ENCODE measurements at places on chromosomes 1 and 21. TPM values are rescaled to one million over a fixed set of nuclear protein-coding genes. Genes with fewer than 3 reads are reported as not detected.

GRCh38 chr1:213669964-213670691 lies 317.6 kb upstream of the PROX1 start:
- no peak for DNase-seq

- no peak for DNase-seq
Observed at GRCh38 chr1:21579791-21580190, 70.6 kb downstream of the ALPL start.

- peak; percentile 76 for DNase-seq
Observed at GRCh38 chr1:150563340-150564038, 14.3 kb downstream of the ADAMTSL4 start.

- DNase-seq = no peak
Observed at GRCh38 chr21:41630917-41631316, 123.0 kb upstream of the TMPRSS2 start.

- DNase-seq = no peak
Observed at GRCh38 chr1:51316113-51316845, 14.1 kb downstream of the TTC39A start.

GRCh38 chr1:167439301-167439988 lies 78.9 kb downstream of the CD247 start:
- DNase-seq = peak; percentile 32

- DNase-seq = peak; percentile 41
Observed at GRCh38 chr1:85027242-85027983, 20.9 kb downstream of the MCOLN3 start.

GRCh38 chr21:40053007-40053406 lies 185.8 kb downstream of the PCP4 start:
- DNase-seq = no peak

DNA sequence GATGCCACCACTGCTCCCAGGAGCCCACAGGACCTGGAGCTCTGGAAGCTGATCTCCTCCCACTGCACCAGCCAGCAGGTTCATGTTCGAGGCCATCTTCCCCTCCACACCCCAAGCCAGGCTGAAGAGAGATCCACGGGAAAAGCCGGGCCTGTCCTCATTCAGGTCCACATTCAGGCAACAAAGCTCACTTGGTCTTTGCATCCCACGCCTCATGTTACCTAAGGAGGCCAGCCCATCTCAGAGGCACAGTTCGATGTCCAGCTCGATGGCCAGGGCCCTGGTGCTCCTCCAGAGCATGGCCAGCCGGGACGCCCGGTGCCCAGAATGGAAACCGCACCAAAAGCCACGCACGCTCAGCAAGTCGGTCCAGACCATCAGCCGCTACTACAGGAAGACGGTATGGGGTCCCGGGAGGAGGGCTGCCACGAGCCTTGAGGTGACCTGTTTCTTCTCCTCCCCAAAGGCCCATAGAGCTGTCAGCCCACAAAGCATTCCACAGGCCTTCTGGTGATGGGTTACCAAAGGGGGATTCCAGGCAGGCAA lies at the start of gene CCDC27:
Gene CCDC27 (plus strand): TSS at position 51 of the 546 bp plus-strand sequence. CDS start 32 bp downstream, at position 83.
- no peak for DNase-seq

- DNase-seq = peak; percentile 40
Observed at GRCh38 chr1:24302209-24302611, 16.9 kb upstream of the GRHL3 start.

- no peak for DNase-seq
Observed at GRCh38 chr1:24554714-24555113, 1.2 kb upstream of the NCMAP start.

- DNase-seq = peak; percentile 81
Observed at GRCh38 chr1:223106856-223107255, 36.2 kb downstream of the TLR5 start.

DNA sequence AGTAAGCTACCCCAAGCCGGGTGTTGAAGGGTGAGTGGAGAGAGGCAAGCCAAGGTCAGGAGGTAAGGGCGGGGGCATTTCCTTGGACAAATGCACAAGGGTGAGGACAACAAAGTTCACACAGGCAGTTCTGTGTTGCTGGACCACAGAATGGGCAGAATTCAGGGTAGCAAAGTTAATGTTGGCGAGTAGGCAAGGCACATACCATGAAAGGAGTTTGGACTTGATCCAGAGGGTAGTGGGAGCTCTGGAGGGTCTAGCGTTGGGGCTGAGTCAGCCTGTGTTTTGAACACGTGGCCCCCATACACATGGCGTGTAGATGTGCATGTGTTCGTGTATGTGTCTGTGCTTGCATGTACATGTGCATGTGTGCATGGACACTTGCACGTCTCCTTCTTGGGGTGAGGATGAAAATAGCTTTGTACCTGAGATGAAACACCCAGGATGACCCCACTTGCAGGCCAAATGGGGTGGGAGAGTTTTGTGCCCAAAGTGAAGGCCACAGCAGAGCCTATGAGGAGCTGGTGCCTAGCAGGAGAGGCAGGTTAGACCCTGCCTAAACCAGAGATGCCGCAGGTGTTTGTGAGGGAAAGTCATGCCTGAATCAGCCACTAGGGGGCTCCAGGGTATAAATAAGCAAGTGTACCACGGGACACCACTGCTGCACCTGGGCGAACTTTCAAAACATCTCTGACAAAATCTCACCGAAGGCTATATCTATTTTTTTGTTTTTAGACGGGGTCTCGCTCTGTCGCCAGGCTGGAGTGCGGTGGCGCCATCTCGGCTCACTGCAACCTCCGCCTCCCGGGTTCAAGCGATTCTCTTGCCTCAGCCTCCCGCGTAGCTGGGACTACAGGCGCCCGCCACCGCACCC lies 21.8 kb downstream of the SLC27A3 start:
- DNase-seq = peak; percentile 78

DNA sequence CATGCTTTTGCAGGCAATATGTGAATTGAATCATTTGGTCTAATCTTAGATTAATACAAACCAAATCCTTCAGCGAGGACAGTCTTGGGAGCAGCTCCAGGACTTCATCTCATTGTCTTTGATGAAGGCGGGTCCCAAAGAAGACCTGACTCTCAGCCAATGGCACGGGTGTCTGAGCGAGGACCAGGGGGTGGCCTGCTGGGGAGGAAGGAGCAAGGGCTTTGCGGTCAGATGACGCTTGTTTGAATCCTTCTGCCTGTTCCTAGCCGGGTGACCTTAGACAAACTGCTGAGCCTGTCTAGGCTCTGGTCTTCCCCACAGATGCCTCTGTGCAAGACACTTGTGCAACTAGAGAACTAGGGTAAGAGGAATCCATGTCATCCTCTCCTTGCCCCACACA lies 312.1 kb upstream of the VAMP3 start:
- no peak for DNase-seq

- DNase-seq = no peak
Observed at GRCh38 chr1:3939242-3940080, 39.4 kb upstream of the C1orf174 start.

DNA sequence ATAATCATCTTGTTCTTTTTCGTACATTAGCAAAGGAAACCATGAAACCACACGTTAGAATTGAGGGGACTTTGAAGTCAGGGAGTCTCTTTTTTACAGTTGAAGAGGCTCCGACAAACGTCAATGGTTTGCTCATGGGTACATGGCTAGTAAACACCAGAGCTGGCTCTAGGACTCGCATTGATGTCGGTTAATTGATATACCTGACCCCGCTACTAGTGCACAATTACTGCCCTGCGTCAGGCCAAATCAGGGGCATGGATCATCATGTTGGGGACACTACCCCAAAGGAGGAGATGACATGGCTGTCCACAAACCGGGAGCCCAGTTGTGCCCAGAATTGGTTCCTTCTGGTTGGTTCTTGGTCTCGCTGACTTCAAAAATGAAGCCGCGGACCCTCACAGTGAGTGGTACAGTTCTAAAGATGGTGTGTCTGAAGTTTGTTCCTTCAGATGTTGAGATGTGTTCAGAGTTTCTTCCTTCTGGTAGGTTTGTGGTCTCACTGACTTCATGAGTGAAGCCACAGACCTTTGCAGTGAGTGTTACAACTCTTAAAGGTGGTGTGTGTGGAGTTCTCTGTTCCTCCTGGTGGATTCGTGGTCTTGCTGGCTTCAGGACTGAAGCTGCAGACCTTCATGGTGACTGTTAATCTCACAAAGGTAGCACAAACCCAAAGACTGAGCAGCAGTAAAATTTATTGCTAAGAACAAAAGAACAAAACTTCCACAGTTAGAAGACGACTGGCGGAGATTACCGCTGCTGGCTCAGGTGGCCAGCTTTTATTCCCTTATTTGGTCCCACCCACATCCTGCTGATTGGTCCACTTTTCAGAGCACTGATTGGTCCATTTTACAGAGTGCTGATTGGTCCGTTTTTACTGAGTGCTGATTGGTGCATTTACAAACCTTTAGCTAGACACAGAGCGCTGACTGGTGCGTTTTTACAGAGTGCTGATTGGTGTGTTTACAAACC lies 126.9 kb upstream of the ERRFI1 start:
- DNase-seq = no peak

DNA sequence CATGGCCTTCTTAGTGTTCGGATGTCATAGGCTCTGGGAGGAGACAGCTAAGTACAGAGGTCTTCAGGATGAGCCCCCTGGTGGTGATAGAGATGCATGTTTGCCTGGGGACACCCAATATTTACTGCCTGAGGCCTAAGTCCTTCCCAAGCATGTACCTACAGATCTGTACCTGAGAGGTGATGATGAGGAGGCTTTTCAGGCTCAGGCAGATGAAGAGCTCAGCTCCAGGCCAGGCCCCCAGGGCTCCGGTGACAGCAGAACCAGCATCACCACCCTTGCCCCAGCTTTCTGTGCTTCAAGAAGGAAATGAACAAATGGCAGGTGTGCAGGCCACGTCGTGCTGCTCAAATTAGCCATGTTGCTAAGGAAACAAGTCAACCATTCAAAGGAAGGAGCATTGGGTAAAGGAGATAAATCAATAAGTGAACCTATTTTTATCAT lies 21.1 kb downstream of the CACNA1E start:
- DNase-seq = no peak

GRCh38 chr1:28111157-28111556 lies 22.7 kb upstream of the EYA3 start:
- DNase-seq = no peak

Gene EPRS1
- total RNA-seq = 269 TPM

Gene SAMD11
- total RNA-seq = 1.6 TPM

Gene RHOU
- total RNA-seq = 4.2 TPM

Gene ACTL8
- total RNA-seq = not detected

Gene CTSS
- 31.6 TPM for total RNA-seq

Gene GNAT2
- 0.18 TPM for total RNA-seq

Gene IGSF21
- total RNA-seq = not detected

Gene C1orf185
- total RNA-seq = not detected

Gene ADGRL2
- 104 TPM for total RNA-seq

Gene RHBDL2
- total RNA-seq = not detected
